ENCODE measurements at places on chromosomes 7 and 10.

DNA sequence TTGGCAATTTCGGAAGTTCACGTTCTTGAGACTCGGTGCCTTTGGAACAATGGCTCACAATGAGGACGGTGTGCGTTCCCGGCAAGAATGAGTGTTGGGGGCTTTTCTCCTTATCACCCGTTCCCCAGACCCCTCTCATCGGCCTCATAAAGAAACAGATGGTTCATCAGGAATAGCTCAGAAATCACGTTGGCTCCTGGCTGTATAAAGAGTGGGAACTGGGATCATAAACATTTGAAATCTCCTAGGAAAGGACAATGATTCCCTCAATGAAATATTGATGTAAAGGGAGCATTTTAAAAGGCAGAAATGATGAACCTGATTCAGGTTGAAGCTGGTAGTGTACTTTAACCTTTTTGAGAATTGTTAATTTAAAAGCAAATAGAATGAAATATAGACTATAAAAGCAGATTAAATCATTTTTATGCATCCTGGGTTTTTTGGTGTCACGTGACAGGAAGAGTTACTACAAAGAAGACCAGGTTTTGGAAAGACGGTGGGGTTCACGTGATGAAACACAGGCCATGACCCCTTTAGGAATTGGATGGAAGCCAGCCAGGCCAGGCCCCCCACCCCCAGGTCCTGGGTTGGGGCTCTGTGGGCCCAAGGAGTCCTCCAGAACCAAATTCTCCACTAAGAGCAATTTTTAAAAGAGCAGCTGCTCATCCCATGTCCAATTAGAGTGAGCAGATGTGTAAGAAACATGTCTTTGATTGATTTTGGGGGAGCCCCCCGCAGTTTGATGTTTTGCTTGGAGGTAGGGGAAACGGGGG lies 63.0 kb downstream of the CUX1 start:
- no peak for DNase-seq

DNA sequence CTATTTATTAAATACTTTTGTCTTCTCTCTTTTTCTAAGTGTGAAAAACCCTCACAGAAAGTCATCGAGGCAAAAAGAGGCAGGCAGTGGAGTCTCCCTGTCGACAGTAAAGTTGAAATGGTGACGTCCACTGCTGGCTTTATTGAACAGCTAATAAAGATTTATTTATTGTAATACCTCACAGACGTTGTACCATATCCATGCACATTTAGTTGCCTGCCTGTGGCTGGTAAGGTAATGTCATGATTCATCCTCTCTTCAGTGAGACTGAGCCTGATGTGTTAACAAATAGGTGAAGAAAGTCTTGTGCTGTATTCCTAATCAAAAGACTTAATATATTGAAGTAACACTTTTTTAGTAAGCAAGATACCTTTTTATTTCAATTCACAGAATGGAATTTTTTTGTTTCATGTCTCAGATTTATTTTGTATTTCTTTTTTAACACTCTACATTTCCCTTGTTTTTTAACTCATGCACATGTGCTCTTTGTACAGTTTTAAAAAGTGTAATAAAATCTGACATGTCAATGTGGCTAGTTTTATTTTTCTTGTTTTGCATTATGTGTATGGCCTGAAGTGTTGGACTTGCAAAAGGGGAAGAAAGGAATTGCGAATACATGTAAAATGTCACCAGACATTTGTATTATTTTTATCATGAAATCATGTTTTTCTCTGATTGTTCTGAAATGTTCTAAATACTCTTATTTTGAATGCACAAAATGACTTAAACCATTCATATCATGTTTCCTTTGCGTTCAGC lies 43.4 kb downstream of the TARP start:
- DNase-seq = no peak

DNA sequence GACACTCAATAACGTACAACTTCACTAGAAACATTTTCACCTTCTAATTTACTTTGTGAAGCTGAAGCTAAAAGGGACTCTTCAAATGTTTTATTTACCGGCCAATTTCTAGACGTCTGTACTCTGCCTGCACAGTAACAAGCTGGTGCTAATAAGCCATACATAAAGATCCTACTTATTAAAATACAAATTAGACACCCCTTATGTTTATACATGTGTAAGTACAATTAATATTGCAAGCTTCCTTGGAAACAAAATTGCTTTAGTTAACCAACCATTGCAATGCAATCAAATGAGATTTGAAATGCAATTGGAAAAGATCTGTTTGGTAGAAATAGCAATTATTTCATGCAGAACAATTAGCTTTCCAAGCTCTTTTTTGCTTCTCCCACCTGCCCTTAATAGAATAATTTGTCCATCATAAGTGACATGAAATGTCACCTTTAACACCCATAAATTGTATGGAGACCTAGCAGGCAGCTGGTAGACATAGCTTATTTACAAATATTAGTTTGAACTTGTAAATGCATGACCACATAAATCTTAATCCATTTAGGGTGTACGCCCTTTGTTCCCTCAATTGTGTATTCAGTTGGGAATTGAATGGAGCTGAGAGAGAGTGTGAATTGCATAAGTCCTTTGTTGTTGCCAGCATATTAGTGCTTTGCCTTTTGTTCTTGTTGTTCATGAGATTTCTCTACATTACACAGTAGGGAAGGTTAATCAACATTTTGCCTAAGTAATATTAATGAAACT lies 277.1 kb downstream of the CACNA2D1 start:
- DNase-seq = no peak

- no peak for DNase-seq
These were observed 165.7 kb upstream of the GNAI1 start for GRCh38 chr7:79968894-79969293.

GRCh38 chr10:86135191-86135590 lies 231.4 kb downstream of the GRID1 start:
- DNase-seq = no peak

GRCh38 chr10:369684-370448 lies 234.6 kb downstream of the ZMYND11 start:
- no peak for DNase-seq

- DNase-seq = no peak
These were observed 200.0 kb downstream of the HIBADH start for GRCh38 chr7:27462575-27463270.

- DNase-seq = no peak
These were observed 162.6 kb upstream of the AKR1E2 start for GRCh38 chr10:4663162-4663992.

GRCh38 chr10:101453318-101453717 lies 99.4 kb downstream of the BTRC start:
- DNase-seq = no peak

- no peak for DNase-seq
These were observed 203.7 kb upstream of the NPVF start for GRCh38 chr7:25431956-25432450.

- DNase-seq = no peak
These were observed 4.4 kb downstream of the CUL1 start for GRCh38 chr7:148702876-148703670.

DNA sequence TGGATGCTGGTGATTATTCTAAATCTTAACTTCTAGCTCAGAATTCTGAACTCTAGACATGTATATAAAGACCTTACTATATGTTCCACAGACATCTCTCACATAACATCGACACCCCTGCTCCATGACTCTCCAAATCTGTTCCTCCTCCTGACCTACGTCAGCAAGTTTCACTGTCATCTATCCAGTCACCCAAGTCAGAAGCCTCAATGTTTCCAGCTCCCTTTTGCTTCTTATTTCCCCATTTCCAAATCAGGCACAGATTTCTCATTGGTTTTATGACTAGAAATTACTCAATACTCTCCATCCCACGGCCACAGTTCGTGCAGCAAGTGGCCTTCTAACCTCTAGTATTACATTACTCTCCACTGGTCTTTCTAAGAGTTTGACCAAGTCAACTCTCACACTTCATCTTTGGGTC lies 28.5 kb downstream of the EPC1 start:
- DNase-seq = no peak

Data from stimulated activated CD4-positive, alpha-beta T cell treated with anti-CD3 and anti-CD28 coated beads, TNF-alpha, amount 100 ng/mL, for 1 hour (primary cell).